ENCODE measurements at places on chromosomes 13 and 19. TPM values are rescaled to one million over a fixed set of nuclear protein-coding genes. Genes with fewer than 3 reads are reported as not detected.

GRCh38 chr13:110476220-110476617 lies 85.3 kb downstream of the RAB20 start:
- H3K4me1 ChIP-seq = no peaks in the 10 kb centered on the region
- H3K27me3 ChIP-seq = no peaks in the 10 kb centered on the region
- H3K27ac ChIP-seq = no peak overlapping the region
- no peak for DNase-seq
- H3K4me3 ChIP-seq = no peak overlapping the region
- peaks cover 36% of the 10 kb centered on the region for H3K36me3 ChIP-seq

GRCh38 chr13:89965252-89965651 lies 1382.2 kb upstream of the MIR17HG start:
- H3K4me1 ChIP-seq = no peaks in the 10 kb centered on the region
- DNase-seq = no peak
- H3K36me3 ChIP-seq = no peaks in the 10 kb centered on the region
- H3K27ac ChIP-seq = no peak overlapping the region
- H3K27me3 ChIP-seq = no peaks in the 10 kb centered on the region

- no peak overlapping the region for H3K4me3 ChIP-seq
- no peaks in the 10 kb centered on the region for H3K27me3 ChIP-seq
- no peaks in the 10 kb centered on the region for H3K36me3 ChIP-seq
- DNase-seq = no peak
Observed at GRCh38 chr19:46484656-46485055, 11.0 kb downstream of the PNMA8B start.

GRCh38 chr13:108120856-108121255 lies 94.5 kb downstream of the LIG4 start:
- H3K27ac ChIP-seq = no peak overlapping the region
- no peak for DNase-seq
- H3K36me3 ChIP-seq = no peaks in the 10 kb centered on the region
- no peaks in the 10 kb centered on the region for H3K27me3 ChIP-seq
- no peaks in the 10 kb centered on the region for H3K4me1 ChIP-seq

DNA sequence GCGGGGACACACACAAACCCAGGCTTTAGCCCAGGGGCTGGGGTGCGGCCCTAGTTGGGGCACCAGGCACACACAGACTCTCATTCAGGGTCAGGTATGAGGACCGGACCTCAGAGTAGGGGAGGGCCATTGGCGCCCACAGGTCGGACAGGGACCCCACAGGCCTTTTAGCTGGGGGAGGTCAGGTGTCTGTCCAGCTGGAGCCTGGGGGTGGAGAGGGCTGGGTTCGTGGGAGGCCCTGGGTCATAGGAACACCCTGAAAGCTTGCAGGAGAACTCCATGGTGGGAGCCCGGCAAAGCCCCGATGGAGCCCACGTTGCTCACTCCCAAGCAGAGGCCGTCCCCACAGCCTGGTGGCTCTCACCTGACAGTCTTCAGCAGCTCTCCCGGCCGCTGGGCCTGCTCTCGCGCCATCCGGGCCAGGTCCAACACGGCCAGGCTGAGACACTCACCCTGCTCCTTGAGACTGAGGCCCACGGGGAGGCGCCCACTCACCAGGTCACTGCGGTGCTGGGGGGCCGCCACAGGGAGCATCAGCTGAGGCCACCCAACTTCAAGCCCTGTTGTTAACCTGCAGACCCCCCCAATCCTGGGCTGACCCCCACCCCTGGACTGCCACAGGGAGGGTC lies 5.0 kb downstream of the JAK3 start:
- H3K27me3 ChIP-seq = no peaks in the 10 kb centered on the region
- peak overlapping the region; percentile 50 for H3K4me3 ChIP-seq
- peak overlapping the region; percentile 19 for H3K27ac ChIP-seq
- DNase-seq = no peak

DNA sequence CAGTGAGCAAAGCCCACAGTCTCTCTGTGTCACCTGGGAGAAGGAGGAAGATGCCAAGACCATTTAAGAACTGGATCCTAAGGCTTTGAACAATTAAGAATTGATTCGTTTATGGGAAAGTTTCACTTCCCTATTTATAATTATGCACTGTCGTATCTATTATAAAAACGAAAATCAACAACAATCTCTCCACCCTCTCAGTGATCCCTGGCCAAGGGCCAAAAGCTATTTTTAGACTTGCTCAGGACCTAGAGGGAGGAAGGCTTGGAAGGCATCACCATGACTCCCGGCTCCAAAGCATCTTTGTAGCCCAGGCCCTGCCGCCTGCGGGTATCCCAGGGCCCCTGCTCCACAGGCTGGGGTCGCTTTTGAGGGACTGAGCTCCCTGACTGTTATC lies 1.3 kb downstream of the RHPN2 start:
- H3K27me3 ChIP-seq = no peaks in the 10 kb centered on the region
- DNase-seq = no peak
- H3K36me3 ChIP-seq = no peaks in the 10 kb centered on the region
- H3K4me3 ChIP-seq = no peak overlapping the region

DNA sequence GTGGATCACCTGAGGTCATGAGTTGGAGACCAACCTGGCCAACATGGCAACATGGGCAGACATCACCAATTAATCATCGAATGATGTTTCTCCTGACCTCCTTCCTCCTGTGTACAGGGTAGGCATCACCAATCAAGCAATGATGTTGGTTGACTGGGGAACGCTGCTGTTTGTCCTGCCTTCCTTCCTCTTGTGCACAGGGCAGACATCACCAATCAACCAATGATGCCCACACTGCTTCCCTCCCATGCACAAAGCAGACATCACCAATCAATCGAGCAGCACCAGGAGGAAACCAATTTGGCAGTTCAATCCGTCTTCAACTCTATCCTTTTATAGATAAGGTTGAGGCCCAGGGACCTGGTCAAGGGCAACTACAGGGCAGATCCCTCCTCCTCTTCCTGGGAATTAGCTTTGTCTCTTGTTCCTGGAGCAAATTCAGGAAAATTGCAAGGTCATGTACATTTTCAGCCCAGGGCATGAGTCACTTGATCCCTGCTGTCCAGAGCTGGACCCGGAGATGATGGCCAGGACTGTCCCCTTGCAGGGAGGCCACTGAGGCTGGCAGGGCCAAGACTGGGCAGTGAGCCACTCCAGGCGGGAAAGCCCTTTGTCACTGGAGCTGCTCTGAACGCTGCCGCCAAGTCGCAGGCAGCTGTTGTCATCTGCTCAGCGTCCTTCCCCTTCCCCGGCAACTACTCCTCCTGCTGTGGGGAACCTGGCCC lies 5.3 kb upstream of the CSNK1G2 start:
- no peak for DNase-seq
- no peak overlapping the region for H3K4me3 ChIP-seq
- no peaks in the 10 kb centered on the region for H3K36me3 ChIP-seq
- H3K27ac ChIP-seq = no peak overlapping the region

DNA sequence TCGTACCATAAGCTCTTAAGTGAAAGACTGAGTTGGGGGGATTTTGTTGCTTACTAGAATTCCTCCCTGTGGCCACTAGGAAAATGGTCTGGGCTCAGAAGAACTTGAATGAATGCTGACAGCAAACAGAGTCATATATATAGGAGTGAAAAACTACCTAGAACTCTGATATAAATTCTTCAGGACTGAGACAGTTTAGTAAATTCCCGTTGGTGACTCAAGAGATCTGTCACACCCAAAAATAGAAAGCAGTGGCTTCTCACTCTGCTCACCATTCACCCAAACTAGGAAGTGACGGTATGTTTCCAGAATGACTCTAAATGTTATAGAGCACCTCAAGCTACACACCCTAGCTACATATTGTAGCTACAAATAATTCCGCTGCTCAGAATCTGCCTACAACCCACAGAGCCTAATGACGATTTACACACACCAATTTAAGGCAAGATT lies 116.2 kb downstream of the TBC1D4 start:
- no peak overlapping the region for H3K27ac ChIP-seq
- no peaks in the 10 kb centered on the region for H3K27me3 ChIP-seq
- DNase-seq = no peak
- no peaks in the 10 kb centered on the region for H3K36me3 ChIP-seq
- no peak overlapping the region for H3K4me3 ChIP-seq

Gene SH2D3A
- 0.35 TPM for polyA plus RNA-seq
